ENCODE measurements at places on chromosomes 1 and 21.

GRCh38 chr1:60059468-60059867 is 14.1 kb downstream of the C1orf87 start:
- DNase-seq, result no peak

DNA sequence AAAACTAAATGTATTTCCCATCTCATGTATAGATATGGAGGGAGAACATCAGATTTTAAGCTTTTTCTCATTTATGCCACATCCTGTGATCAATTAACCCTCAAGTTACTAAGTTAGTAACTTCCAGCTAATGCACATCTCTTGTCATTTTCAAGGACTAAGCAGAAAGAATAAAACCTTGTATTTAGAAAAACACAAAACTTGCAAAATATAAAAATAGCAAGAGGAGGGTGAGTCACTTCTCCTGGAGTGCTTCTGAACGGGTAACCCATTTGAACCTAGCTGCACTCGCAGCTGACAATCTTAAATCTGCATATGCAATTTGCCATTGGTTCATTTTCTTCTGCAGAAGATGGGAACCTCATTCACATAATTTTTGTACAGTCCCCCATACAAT is 500.5 kb downstream of the SETD4 start:
- no peak for DNase-seq

- peak; percentile 65 for DNase-seq
These were observed 36.8 kb upstream of the PODN start for GRCh38 chr1:53025034-53025768.

DNA sequence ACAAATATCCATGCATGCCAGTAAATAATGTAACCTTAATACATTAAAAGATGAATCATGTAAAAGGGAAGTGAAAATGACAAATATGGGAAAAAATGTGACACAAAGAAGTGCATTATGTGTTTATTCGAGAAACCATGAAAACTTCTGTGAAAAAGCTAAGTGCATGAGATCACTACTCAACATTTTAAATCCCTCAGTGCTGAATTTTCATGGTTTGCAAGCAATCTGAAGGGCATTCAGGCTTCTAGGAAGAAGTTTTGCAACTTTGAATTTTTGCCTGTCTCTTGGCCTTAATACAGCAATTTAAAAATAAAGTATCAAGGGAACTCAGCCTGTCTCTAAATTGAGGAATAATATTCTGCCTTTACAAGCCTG is 78.2 kb downstream of the MAP3K7CL start:
- peak; percentile 27 for DNase-seq

- DNase-seq, result no peak
These were observed 171.4 kb upstream of the SNX7 start for GRCh38 chr1:98490099-98490498.

DNA sequence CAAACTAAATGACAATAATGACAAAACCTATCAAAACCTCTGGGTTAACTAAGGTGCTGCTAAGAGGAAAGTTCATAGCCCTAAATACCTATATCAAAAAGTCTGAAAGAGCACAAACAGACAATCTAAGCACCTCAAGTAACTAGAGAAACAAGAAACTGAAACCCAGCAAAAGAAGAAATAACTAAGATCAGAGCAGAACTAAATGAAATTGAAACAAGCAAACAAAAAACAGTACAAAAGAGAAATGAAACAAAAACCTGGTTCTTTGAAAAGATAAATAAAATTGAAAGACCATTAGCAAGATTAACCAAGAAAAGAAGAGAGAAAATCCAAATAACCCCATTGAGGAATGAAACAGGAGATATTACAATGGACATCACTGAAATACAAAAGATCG is 44.8 kb upstream of the KIAA0040 start:
- DNase-seq, result no peak

GRCh38 chr1:2962946-2963345 is 58.3 kb upstream of the ACTRT2 start:
- DNase-seq, result no peak

DNA sequence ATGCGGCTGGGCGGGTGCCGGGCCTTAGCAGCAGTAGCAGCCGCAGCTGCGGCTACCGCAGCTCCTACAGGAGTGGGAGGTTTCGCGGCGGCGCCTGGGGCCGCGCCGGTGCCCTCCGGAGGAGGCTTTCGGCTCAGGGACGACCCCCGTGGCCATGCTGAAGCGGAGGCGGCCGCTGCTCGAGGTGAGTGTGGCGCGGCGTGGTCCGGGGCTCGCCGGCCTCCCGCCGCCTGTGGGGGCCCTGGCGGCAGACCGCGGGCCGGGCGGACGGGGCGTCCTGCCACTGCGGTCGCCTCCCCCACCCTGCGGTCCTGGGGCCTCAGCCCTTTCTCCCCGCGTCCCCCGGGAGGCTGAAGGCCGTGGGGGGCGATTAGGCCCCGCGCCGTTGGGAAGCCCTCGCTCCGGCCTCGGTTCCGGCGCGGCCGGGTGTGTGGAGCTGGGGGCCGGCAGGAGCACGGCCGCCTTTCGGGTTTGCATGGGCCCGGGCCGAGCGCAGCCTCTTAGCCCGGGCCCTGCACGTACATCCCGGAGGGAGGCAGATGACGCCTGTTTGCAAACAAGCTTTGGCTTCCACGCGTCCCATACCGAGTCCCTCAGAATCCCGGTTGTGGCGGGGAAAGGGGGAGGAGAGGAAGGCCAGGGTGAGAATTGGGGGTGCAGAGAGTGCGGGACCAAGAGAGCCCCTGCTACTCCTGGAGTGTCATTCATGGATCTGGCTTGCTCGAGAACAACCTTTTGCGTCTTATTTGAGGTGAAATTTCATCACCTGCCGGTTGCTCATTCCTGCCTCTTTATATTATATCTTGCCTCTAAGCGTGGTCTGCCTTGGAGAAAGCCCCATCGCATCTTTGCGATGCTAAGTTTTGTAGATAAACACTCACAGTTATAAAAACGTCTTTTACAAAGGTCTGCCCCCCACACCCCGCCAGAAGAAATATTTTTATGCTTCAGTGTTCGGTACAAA is 613 bp downstream of the ZFYVE9 start:
- DNase-seq, result peak; percentile 57

- no peak for DNase-seq
These were observed 124.2 kb downstream of the GRIK3 start for GRCh38 chr1:36909946-36910725.

- DNase-seq, result no peak
These were observed 6.2 kb downstream of the CSRP1 start for GRCh38 chr1:201500670-201501120.
